ENCODE measurements at places on chromosomes 1 and 21.

DNA sequence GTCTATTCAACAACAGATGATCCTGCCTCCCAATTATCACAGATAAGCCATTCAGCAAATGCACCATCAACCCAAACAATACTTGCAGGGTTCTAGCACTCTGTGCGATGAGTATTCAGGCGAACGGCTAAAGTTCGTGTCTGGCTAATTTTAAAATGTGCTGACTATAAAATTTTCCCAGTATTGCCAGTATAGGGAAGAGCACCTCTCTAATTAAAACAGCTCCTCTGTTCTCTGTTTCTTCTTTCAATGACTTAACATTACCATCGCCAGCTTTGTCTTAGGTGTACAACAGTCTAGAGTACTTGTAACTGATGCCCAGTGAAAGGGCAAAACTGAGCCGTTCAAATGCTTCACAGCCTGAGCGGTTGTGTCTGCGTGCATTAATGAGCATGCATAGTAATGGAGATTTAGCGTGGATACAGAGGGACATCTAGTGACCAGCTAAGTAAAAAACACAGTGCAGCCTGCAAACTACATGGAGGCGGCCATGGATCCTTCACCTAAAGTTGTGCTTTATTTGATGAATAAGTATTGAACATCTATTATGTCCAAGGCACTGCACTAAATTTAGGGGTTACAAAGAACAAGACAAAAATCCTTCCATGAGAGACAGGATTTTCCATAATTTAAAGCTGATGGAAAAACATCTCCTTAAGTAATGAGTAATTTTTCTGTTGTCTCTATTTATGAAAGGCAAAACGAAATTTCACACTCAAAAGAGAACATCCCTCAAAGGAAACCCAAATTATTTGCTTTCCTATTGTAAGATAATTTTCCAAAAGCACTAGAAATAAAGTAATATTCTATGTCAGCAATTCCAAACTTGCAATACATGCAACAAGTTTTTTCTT lies 120.0 kb downstream of the SETD4 start:
- no peak for DNase-seq

DNA sequence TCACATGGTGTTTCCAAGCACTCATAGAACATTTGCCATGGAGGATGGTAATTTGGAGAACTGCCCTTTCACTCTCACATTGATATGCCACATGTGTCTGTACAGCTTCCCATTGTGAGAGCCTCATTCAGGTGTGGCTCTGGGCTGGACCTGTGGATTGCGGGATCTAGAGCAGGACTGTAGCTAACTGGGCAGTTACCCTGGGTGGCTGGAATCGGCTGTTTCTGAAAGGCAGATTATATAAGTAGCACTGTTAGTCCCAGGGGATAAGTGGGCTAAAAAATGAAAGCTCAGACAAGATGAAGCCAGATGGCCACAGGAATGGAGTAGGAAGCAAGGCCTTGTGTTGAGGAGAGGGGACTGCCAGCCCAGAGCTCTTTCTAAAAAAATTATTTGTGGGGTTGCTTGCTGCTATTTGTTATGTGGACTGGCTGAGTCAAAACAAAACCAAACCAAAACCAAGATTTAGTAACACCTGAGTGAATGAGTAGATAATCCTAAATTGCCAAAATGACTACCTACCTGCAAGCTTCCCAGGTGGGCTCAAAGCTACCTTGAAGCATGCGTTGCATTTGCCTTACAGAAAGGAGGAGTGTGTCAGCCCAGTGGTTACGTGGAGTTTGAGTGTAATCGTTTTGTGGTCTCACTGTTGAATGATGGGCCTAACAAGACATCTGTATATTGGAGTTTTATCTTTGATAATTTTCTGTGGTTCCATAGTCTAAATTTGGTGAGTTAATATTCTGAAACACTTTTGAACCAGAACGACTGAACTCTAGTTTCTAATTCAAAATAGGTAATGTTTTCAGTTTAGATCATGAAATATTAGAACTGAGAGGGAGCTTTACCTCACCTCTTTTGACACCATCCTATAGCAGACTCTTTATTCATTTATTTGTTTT lies 58.0 kb downstream of the SDCCAG8 start:
- DNase-seq = no peak

- DNase-seq = no peak
These were observed 66.0 kb downstream of the PLEKHA6 start for GRCh38 chr1:204293605-204294337.

DNA sequence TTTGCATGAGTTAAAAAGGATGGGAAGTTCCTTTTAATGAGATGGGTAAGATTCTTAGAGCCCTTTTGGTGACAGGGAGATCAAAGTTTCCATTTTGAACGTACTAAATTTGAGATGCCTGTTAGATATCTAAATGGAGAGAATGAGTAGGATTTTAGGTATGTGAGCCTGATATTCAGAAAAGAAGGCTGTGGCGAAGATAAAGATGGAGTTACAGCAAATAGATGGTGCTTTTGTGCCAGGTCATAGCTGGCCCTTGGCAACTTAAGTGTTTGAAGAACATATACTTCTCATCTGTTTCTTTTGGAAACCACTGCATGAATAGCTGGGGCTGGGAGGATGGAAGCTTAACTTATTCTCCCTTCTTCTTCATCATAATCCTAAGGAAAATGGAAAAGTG lies 282.5 kb downstream of the PTBP2 start:
- no peak for DNase-seq

DNA sequence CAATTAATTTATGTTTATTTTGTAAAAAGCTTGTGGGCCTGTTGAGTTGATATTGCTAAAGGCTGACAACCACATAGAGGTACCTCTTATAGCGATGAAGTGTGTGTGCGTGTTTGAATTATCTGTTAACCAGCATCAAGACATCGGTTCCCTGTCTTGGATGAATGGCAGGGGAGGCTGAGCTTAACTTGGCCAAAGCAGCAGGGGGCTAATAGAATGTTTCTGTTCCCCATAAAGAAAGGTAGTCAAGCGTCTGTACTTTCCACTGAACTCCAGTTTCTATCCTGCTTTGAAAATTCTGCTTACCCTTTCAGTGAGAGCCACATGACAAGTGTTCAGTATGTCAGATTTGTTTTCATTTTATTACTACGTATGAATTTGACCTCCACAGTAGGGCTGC lies 63.0 kb downstream of the ROR1 start:
- DNase-seq = no peak

GRCh38 chr21:28817871-28818270 lies 174.8 kb downstream of the LTN1 start:
- DNase-seq = no peak

GRCh38 chr1:9592510-9593075 lies 3.9 kb downstream of the TMEM201 start:
- DNase-seq = no peak

GRCh38 chr1:184449916-184450315 lies 63.1 kb downstream of the C1orf21 start:
- DNase-seq = no peak

GRCh38 chr1:6417961-6418667 lies 1.6 kb downstream of the HES2 start:
- no peak for DNase-seq
